ENCODE measurements at places on chromosomes 13 and 19. TPM values are rescaled to one million over a fixed set of nuclear protein-coding genes. Genes with fewer than 3 reads are reported as not detected.

DNA sequence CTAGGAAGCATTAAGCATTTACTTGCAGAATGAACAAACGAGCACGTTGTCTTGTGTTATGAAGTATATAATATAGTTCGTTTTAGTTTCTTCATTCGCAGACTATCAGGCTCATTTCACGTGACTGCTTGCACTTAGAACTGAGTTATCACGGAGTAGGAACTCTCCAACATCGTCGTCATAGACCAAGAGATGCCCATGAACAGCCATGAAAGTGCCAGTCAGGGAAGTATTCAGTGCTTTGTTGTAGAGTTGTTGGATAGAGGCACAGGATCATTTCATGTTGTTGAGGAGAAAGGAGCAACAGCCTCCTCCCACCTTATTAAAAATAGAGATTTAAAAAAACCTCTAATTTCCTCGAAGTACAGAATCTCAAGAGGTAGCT lies 977 bp upstream of the IL17D start:
- no peak for DNase-seq

Gene FAM174C
- 6.7 TPM for total RNA-seq

GRCh38 chr13:103351035-103351828 lies 285.0 kb upstream of the SLC10A2 start:
- no peak for DNase-seq

- no peak for DNase-seq
Observed at GRCh38 chr13:68078874-68079273, 848.7 kb upstream of the PCDH9 start.

Gene CADM4
- 98.4 TPM for total RNA-seq

Gene PLIN4
- under 0.01 TPM for total RNA-seq

DNA sequence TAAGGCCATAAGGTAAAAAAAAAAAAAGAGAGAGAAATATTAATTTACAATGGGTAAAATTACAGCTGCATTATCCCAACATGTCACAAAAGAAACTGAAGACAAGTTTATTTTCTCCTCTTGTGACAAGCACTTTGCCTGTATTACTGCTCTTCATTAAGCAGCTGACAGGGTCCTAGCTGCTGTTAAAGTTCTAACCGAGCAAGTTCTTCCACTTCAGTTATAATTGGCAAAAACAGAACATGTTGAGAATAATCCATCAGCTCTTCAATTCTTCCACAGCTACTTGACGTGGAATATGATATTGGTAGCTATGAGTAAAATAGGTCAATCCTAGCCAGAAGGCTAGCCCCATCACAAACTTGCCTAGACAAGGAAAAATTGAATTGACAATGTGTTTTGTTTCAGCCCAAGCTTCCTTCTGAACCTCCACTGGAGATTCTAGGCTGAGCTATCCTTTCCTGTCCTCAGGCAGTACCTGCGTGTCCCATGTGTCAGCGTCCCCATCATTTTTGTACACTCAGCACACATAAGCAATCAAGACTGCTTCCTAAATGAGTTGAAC lies 32.2 kb upstream of the DOCK9 start:
- no peak for DNase-seq

GRCh38 chr19:33997690-33998089 lies 174.6 kb upstream of the LSM14A start:
- no peak for DNase-seq

DNA sequence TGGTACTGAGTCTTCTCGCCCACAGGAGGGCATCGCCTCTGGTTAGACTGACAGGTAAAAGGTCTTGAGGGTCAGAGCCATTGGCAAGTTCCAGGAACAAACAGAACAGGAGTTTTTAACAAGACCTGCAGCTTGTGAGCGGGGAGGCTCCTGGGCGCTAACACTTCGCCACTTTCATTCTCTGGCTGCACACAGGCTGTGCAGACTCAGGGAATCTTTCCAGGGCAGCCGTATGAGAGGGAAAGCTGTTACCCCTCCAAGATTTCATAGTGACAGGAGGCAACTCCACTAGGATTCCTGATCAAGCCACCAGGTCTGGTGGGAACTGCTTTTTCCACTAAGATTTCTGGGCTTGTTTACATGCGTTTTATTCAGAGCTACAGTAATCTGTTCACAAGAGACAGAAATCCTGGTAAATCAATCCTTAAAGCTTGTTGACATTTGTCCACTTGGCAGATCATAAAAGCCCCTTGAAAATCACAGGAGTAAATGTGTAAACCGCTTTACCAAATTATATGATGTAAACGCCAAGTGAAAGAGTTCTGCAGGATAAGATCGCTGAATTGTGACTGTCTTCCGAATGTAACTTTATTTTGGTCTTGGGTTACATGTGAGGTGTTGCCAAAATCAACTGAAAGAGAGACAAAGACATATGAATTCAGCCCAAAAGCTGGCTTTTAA lies 190.6 kb downstream of the MZT1 start:
- no peak for DNase-seq

DNA sequence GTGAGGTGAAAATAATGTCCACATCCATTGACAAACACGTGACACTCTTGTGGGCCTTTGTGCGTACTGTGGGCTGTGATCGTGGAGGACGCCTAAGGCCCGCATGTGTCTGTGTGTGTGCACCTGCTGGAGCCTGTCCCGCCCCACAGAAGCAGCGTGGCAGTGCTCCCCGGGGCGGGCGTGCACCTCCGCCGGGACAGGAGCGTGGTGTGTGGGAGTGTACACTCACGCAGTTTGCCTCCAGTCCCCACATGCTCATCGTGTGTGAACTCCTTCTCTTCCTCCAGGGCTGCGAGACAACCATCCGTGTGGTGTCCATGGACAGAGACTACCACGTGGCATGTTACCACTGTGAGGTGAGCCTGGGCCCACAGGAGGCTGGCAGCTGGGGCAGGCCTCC lies 13.9 kb downstream of the WTIP start:
- no peak for DNase-seq

Gene DACH1
- 3.6 TPM for total RNA-seq

DNA sequence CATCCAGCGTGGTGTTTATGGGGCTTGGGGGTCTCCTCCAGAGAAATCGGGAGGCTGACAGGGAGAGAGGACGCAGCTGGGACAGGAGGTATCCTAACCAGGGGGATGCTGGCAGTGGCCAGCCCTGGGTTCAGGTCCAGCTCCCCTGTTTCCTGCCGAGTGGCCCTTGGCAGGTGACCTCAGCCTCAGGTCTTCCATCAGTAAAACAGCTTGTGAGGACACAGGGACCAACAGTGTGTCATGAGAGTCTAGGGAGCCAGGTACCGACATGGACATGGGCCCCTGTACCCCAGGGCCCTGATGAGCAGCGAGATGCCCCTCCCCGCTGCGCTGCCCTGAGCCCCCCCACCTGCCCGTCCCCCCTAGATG lies 19.6 kb downstream of the EVI5L start:
- no peak for DNase-seq

Gene CNMD
- 2.7 TPM for total RNA-seq

Gene ZSCAN22
- total RNA-seq: 3.0 TPM

Gene ZNF100
- total RNA-seq: 15.1 TPM

Gene DIRAS1
- 23.1 TPM for total RNA-seq

- no peak for DNase-seq
Observed at GRCh38 chr19:50975766-50976165, 6.4 kb upstream of the KLK6 start.

Gene TRMT1
- total RNA-seq: 27.1 TPM

- DNase-seq: no peak
Observed at GRCh38 chr19:16532440-16533234, 9.6 kb downstream of the CHERP start.

Gene SYCN
- not detected for total RNA-seq

DNA sequence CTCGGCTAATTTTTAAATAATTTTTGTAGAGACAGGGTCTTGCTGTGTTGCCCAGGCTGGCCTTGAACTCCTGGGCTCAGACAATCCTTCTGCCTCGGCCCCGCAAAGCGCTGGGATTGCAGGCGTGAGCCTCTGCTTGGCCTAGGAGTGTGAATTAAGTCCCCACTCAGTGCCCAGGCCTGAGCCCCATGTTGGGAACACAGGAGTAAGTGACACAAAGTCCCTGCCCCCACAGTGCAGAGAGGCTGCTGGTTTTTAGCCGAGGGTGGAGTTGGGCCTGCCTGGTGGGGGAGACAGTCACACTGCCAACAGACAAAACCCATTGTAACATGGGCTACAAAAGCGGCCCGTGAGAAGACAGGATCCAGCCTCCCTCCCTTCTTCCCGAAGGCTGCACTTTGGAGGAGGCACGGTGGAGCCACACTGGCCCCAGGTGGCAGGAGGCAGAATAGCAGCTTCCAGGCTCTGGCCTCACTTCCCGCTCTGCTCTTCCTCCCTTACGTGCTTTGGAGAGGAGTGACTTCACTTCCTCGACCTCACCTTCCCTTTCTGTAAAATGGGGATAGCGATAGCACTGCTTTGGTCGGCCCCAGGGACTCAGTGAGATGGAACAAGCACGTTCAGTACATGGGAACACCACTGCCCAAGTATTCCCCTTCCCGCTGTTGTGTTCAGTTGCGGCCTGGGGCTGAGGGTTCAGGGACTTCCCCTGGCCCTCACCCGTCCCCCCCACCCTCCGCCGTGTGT lies 15.2 kb upstream of the EHD2 start:
- peak; percentile 77 for DNase-seq

Gene CEACAM3
- not detected for total RNA-seq

DNA sequence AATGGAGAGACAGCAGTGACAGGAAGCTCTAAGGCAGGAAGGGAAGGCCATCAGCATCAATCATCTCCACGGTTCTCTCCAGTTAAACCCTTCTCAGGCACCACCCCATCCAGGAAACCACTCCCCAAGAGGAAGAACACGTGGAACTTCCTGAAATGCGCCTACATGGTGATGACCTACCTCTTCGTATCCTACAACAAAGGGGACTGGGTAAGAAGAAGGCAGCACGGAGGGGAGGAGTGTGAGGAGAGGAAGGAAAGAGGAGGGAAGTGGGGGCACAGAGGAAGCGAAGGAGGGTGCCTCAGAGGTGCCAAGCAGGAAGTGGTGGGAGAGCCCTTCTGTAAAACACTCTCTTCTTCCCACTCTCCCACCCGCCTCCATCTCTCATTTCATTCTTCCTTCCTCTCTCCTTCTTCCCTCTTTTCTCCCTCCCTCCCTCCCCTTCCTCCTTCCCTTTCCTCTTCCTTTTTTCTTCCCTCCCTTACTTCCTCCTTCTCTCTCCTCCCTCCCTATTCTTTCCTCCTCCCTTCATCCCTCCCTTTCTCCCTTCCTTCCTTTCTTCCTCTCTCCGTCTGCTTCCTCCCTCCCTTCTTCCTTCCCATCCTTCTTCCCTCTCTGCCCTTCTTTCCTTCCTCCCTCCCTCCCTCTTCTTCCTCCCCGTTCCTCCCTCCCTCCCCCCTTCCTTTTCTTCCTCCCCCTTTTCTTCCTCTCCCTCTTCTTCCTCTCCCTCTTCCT lies 12.6 kb downstream of the ZSCAN5A start:
- no peak for DNase-seq

GRCh38 chr19:6617374-6617773 lies 26.4 kb upstream of the CD70 start:
- DNase-seq: no peak

- no peak for DNase-seq
Observed at GRCh38 chr19:45151320-45151719, 9.5 kb downstream of the NKPD1 start.

GRCh38 chr13:45046445-45046844 lies 57.1 kb downstream of the GPALPP1 start:
- no peak for DNase-seq

DNA sequence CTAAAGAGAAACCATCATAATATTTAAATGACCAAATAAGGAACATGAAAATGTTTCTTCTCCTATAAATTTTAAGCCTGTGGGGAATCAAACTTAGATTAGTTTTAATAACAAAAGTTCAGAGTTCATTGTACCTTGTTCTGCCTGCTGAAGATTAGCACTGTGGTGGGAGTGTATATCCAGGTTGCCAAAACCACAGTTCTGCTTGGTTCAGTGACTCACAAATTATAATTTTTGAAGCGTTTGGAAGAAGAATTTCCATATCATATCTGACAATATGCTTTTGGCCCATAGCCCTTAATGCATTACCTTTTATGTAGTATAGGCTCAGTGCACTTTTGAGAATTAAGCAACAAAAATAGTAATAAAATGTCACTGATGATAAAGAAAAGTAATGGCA lies 545.2 kb downstream of the GPC6 start:
- DNase-seq: no peak

DNA sequence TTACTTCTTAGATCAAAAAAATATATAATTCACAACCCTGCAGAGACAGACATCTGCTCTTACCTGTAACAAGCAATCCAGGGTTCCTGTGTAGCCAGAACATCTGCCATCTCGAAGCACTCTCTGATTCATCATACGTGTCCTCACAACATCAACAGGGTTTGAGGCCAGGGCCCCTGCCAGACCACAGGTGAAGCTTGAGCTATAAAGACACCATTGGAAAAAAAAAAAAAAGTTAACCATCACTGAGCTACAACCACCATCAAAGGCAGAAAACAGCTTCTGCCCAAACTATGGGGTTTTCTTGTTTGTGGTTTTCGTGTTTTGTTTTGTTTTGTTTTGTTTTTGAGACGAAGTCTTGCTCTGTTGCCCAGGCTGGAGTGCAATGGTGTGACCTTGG lies 19.3 kb downstream of the SLC25A30 start:
- DNase-seq: no peak

DNA sequence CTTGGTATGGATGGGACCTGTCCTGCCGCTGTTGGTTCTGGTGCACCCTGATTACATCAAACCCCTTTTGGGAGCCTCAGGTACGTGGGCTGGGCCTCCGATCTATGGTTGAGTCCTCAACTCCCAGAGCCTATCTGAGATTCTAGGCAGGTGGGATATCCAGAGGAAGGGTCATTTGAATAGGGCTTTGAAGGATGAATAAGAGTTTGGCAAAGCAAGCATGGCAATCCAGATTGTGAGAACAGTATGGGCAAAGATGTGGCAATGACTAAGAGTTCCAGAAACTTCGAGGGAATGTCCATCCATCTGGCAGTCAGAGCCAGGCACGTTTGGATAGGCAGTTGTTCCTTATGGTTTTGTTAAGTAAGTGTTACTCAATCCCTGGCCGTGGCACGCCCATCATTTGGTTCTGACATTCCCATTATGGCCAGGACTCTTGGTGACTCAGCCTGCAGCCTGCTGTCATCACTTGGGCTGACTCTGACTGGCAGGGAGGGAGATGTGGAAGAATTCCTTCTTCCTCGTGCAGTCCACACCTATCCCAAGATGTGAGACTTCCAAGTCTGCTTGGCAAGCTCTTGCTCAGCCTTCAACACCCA lies 21.5 kb downstream of the CYP4F22 start:
- no peak for DNase-seq

- DNase-seq: no peak
Observed at GRCh38 chr19:51020988-51021651, 1.6 kb upstream of the KLK10 start.

GRCh38 chr19:21750586-21751128 lies 16.7 kb downstream of the ZNF100 start:
- DNase-seq: no peak

Data from occipital lobe (tissue), 3 donors.